ENCODE measurements at places on chromosomes 6 and 20.

DNA sequence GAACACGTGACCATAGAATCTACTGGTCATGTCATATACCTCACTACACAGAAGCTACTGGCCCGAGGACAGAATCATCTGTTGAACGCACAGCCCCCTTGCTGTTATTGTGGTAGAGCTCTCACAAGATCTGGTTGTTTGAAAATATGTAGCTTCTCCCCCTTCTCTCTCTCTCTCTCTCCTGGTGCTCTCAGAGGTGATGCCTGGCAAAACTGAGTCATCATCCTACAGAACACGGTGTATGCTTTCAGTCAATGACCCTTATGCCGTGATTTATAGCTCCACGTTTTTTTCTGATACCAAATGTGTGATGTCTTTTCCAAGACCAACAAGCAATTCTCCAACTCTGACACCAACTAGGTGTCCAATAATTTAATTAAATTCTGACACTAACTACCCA is 13.0 kb upstream of the RBM24 start:
- DNase-seq, result no peak

- DNase-seq, result no peak
Observed at GRCh38 chr6:73491377-73491776, 29.5 kb downstream of the EEF1A1 start.

GRCh38 chr6:128098000-128098581 is 197.2 kb upstream of the THEMIS start:
- no peak for DNase-seq

GRCh38 chr20:50567860-50568548 is 57.8 kb downstream of the PTPN1 start:
- DNase-seq, result no peak

DNA sequence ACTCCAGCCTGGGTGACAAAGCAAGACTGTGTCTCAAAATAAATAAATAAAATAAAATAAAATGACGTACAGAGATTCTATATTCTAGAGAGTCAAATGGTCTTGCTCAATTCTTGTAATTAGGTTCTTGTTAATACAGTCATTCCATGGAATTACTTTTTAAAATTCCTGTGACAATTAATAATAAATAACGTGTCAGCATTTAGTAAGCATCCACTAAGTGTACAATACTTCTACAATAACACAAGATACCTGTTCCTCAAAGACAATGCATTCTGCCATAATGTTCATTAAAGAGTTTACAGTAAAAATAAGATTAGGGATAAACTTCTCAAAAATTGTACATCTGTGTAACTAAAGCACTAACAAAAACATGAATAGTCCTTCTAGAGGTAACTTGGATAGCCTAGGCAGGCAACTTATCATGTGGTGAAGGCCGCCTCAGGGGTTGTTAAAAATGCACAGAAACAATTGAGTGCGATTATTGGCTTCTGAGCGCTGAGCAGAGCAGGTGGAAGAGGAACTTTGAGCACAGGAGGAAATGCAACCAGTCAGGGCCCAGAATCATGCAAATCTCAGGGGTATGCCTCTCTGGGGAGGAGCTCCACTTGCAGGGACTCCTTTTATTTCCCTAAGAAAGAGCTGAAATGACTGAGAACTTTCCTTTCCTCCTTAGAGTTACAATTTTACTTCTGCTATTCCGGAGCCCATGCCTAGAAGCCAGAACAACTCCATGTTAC is 37.1 kb downstream of the QRSL1 start:
- DNase-seq, result no peak

Data from hematopoietic multipotent progenitor cell treated with erythropoietin and hydrocortisone succinate and interleukin-3 and kit ligand, for 8 days (in vitro differentiated cells).